ENCODE measurements at places on chromosomes 13 and 19. TPM values are rescaled to one million over a fixed set of nuclear protein-coding genes. Genes with fewer than 3 reads are reported as not detected.
A peak's percentile ranks its signal among the peaks of the same experiment; 100 is the strongest.

DNA sequence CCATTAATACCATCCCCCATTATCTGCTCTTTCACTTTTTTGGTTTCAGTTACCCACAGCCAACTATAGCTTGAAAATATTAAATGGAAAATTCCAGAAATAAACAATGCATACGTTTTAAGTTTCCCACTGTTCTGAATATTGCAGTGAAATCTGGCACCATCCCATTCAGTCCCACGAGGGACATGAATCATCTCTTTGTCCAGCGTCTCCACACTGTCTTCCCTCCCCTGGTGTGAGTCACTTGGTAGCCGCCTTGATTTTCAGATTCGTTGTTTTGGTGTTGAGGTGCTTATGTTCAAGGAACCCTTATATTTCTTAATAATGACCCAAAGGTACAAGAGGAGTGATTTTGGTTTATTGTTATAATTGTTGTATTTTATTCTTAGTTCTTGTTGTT lies 246.1 kb downstream of the DCT start:
- H3K36me3 ChIP-seq: no peaks in the 10 kb centered on the region
- DNase-seq: no peak
- H3K27ac ChIP-seq: no peak overlapping the region
- no peaks in the 10 kb centered on the region for H3K4me1 ChIP-seq

- no peaks in the 10 kb centered on the region for H3K27me3 ChIP-seq
- H3K4me1 ChIP-seq: no peaks in the 10 kb centered on the region
- DNase-seq: no peak
- H3K4me3 ChIP-seq: no peak overlapping the region
- peaks cover 35% of the 10 kb centered on the region for H3K36me3 ChIP-seq
Measured at GRCh38 chr19:34226036-34226435, 28.3 kb upstream of the GARRE1 start.

DNA sequence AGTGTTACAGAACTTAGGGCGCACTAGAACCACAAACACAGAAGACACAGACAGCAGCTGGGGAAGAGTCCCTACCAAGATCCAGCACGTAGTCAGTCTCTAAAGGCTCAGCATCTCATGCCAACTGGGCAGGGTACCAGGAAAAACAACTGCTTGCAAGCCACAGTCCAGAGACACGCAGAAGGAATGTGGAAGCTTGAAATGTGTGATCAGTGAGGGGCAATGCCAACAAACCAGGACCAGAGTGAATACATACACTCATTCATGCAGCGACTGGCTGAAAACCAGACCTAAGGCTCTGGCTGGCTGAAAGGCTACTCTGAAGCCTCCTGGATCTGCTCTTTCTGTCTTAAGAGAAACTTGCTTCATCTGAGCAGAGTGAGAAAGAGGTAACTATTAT lies 1484.8 kb downstream of the EFNB2 start:
- H3K27ac ChIP-seq: no peak overlapping the region
- H3K27me3 ChIP-seq: no peaks in the 10 kb centered on the region
- H3K4me1 ChIP-seq: no peaks in the 10 kb centered on the region
- DNase-seq: no peak

GRCh38 chr13:31629085-31629780 lies 110.1 kb upstream of the RXFP2 start:
- no peaks in the 10 kb centered on the region for H3K36me3 ChIP-seq
- no peaks in the 10 kb centered on the region for H3K27me3 ChIP-seq
- no peaks in the 10 kb centered on the region for H3K4me1 ChIP-seq
- no peak for DNase-seq
- no peak overlapping the region for H3K27ac ChIP-seq

GRCh38 chr19:39053276-39054090 lies 21.1 kb upstream of the FBXO27 start:
- H3K27me3 ChIP-seq: no peaks in the 10 kb centered on the region
- peak; percentile 95 for DNase-seq
- H3K4me1 ChIP-seq: peaks cover 34% of the 10 kb centered on the region
- no peaks in the 10 kb centered on the region for H3K36me3 ChIP-seq
- no peak overlapping the region for H3K4me3 ChIP-seq
- peak overlapping the region; percentile 78 for H3K27ac ChIP-seq

DNA sequence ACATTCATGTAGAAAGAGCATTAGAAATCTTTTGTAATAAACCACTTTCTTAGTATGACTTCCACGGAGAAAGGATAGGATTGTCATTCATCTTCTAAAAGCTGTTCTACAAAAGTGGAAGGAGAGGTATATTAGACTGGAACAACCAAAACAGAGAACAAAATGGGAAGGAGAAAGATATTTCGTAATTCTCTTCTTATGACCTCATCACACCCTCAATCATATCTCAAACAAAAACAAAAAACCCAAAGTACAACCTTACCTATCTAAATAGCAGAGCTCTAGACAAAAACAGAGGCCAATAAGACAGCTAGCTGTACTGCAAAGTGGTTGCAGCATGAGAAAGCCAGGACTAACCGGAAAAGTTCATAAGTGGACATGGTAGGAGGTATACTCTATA lies 46.3 kb downstream of the DACH1 start:
- no peaks in the 10 kb centered on the region for H3K36me3 ChIP-seq
- H3K4me3 ChIP-seq: no peak overlapping the region
- DNase-seq: no peak

GRCh38 chr19:16016226-16017137 lies 59.8 kb upstream of the TPM4 start:
- no peaks in the 10 kb centered on the region for H3K4me1 ChIP-seq
- H3K27ac ChIP-seq: no peak overlapping the region

DNA sequence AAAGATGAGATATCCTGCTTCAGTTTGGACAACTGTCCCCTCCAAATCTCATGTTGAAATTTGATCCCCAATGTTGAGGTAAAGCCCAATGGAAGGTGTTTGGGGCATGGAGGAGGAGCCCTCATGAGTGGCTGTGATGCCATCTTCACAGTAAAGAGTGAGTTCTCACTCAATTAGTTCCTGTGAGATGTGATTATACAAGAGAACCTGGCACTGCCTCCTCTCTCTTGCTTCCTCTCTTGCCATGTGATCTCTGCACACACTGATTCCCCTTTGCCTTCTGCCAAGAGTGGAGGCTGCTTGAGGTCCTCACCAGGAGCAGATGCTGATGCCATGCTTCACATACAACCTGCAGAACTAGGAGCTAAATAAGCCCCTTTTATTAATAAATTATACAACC lies 86.9 kb downstream of the HSPH1 start:
- no peaks in the 10 kb centered on the region for H3K36me3 ChIP-seq
- H3K4me3 ChIP-seq: no peak overlapping the region
- no peak for DNase-seq
- H3K4me1 ChIP-seq: no peaks in the 10 kb centered on the region
- no peak overlapping the region for H3K27ac ChIP-seq

- no peak overlapping the region for H3K27ac ChIP-seq
- no peak overlapping the region for H3K4me3 ChIP-seq
- H3K4me1 ChIP-seq: no peaks in the 10 kb centered on the region
- H3K36me3 ChIP-seq: no peaks in the 10 kb centered on the region
Measured at GRCh38 chr13:75426421-75426820, 55.5 kb downstream of the TBC1D4 start.

DNA sequence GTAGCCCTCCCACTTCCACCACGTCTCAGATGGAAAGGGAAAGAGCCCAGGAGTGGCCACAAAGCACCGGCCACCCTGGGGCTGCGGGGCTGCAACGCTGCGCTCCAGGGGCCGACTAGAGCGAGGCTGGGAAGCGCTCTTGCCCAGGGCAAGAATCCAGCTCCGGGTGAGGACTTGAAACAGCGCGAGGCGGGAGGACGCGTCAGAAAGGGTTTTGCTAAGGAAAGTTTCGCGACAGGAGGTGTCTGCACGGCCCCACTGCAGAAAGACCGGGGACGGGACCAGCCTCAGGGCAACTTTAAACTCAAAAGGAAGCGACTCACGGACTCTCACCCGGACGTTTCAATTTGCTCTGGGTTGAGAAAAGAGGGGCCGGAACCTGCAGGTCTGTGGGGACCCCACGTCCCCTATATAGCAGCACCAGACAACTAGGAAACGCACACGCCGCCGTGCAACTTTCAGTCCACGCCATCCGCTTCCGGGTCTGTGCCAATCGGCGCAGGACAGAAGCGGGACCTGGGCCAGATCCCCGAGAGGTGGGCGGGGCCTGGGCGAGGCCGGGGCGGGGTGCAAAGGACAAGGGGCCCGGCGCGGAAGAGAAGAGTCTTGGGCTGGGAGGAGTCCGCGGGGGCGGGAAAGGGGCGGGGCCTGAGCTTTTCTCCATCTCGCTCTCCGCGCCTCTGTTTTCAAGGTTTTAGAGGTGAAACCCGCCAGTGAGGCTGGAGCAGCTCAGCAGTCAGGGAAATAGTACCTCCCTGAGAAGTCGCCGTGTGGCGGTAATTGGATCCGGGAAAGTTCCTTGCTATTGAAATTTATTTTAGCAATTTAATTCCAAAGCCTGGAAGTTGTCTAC lies at the start of gene ZNF816:
Gene ZNF816, minus strand, starts transcription at position 488 of the 853 bp plus-strand sequence. CDS start 6,792 bp downstream, outside the sequence.
- no peaks in the 10 kb centered on the region for H3K27me3 ChIP-seq
- H3K36me3 ChIP-seq: peaks cover 30% of the 10 kb centered on the region
- H3K4me3 ChIP-seq: peak within 1 kb of the TSS; percentile 49
- no peaks in the 10 kb centered on the region for H3K4me1 ChIP-seq

GRCh38 chr19:4930664-4931063 lies 21.4 kb downstream of the UHRF1 start:
- H3K27me3 ChIP-seq: no peaks in the 10 kb centered on the region
- H3K4me3 ChIP-seq: no peak overlapping the region
- H3K4me1 ChIP-seq: no peaks in the 10 kb centered on the region
- no peak overlapping the region for H3K27ac ChIP-seq
- peaks cover 2% of the 10 kb centered on the region for H3K36me3 ChIP-seq

DNA sequence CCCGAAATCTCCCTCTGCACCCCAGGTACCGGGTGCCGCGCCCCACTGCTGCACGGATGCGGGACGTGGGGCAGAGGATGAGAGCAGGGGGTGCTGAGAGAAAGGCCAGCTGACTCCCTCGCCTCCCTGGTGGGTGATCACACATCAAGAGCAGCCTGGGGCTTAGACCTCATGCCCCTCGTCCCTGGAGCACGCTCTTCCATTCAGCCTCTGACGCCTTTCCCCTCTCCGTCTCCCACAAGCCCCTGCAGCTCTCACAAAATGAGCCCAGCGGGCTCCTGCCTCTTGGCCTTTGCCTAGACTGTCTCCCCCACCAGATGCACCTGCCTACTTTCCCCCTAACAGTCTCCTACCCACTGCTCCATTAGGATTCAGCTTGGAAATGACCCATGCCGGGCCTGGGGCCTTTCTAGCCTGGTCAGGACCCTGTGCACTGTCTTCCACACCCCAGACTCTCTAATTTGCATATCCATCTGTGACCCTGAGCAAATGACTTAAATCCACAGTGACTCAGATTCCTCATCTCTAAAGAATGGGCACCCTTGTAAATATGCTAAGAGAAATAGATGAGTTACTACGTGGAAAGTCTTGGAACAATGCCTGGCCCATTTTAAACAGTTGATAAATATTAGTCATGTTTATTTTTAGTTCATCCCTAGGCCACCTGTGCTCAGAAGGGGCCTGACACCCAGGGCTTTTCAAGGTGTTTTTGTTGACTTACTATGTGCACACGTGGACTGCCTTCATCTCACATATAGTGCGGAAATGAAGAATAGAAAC lies 582 bp upstream of the PTPRH start:
- peak overlapping the region; percentile 98 for H3K27ac ChIP-seq
- peak; percentile 71 for DNase-seq
- H3K4me1 ChIP-seq: no peaks in the 10 kb centered on the region
- H3K36me3 ChIP-seq: no peaks in the 10 kb centered on the region
- peaks cover 3% of the 10 kb centered on the region for H3K27me3 ChIP-seq
- H3K4me3 ChIP-seq: peak overlapping the region; percentile 57

GRCh38 chr19:2290441-2291184 lies 8.6 kb upstream of the PEAK3 start:
- no peaks in the 10 kb centered on the region for H3K4me1 ChIP-seq
- H3K27ac ChIP-seq: peak overlapping the region; percentile 63
- peak overlapping the region; percentile 55 for H3K4me3 ChIP-seq
- DNase-seq: no peak
- no peaks in the 10 kb centered on the region for H3K36me3 ChIP-seq

GRCh38 chr13:28867564-28867963 lies 47.4 kb downstream of the MTUS2 start:
- DNase-seq: no peak
- H3K36me3 ChIP-seq: no peaks in the 10 kb centered on the region
- H3K27ac ChIP-seq: no peak overlapping the region
- H3K27me3 ChIP-seq: no peaks in the 10 kb centered on the region
- H3K4me1 ChIP-seq: no peaks in the 10 kb centered on the region
- H3K4me3 ChIP-seq: no peak overlapping the region

The CCL25 gene
- polyA plus RNA-seq: 243 TPM

The PSG6 gene
- polyA plus RNA-seq: not detected

The ANKRD24 gene
- 2.7 TPM for polyA plus RNA-seq

The KASH5 gene
- not detected for polyA plus RNA-seq

The CRLF1 gene
- polyA plus RNA-seq: not detected

The HNRNPA1L2 gene
- polyA plus RNA-seq: 0.45 TPM
